NCI-H774 (cell line): ENCODE measurements at places on chromosomes 5 and 9.

DNA sequence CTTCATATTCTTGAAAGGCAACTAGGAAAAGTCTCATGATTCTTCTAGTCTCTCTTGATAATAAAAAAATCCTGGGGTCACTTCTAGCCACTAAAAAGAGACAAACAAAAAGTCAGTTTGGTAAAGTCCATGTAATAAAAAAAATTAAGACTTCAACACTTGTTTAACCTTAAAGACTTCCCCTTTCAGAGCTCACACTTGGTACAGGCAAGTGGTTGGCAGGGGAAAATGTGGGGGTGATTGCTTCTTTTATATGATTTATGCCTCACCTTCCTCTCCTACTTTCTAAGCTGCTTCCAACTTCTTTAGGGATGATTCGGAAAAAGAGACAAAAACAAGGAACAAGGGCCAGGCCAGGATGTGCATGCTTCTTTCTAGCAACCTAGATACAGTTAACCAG is 5.1 kb upstream of the ERCC6L2 start:
- no peak for DNase-seq

GRCh38 chr5:44711901-44712300 is 96.8 kb upstream of the MRPS30 start:
- no peak for DNase-seq

- peak; percentile 13 for DNase-seq
Measured at GRCh38 chr5:67353500-67354450, 157.2 kb upstream of the CD180 start.

- DNase-seq, result no peak
Measured at GRCh38 chr9:15100571-15100970, 190.3 kb upstream of the FREM1 start.

DNA sequence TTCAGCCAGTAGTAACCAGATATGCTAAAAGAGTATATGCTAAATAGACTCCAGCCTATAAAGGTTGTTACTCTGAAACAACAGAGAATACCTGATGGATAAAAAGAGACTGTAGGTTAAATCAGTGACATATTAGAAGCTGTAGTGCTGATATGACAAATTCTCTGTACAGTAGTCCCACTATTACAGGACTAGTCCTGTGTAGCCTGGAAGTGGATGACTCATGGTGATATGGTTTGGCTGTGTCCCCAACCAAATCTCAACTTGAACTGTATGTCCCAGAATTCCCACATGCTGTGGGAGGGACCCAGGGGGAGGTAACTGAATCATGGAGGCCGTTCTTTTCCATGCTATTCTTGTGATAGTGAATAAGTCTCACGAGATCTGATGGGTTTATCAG is 276.2 kb upstream of the POU5F2 start:
- no peak for DNase-seq

DNA sequence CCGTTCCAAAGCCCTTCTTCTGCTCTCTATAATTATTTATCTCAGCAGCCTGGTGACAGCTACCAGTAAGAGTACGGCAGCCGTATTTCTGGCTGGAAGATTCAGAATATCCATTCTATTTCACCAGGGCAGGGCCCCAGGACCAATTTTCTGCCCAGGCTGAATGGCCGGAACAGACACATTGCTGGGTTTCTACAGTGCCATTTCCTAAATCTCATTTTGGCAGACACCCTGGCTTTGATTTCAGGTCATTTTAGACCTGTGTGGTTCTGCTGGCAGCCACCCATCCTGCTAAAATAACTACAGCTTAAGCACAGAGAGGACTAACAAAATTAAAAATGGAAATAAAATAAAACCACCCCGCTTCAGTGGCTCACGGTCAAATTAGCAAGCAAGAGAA is 95.0 kb downstream of the CRB2 start:
- no peak for DNase-seq

GRCh38 chr5:675871-676698 is 17.1 kb downstream of the TPPP start:
- DNase-seq, result no peak

DNA sequence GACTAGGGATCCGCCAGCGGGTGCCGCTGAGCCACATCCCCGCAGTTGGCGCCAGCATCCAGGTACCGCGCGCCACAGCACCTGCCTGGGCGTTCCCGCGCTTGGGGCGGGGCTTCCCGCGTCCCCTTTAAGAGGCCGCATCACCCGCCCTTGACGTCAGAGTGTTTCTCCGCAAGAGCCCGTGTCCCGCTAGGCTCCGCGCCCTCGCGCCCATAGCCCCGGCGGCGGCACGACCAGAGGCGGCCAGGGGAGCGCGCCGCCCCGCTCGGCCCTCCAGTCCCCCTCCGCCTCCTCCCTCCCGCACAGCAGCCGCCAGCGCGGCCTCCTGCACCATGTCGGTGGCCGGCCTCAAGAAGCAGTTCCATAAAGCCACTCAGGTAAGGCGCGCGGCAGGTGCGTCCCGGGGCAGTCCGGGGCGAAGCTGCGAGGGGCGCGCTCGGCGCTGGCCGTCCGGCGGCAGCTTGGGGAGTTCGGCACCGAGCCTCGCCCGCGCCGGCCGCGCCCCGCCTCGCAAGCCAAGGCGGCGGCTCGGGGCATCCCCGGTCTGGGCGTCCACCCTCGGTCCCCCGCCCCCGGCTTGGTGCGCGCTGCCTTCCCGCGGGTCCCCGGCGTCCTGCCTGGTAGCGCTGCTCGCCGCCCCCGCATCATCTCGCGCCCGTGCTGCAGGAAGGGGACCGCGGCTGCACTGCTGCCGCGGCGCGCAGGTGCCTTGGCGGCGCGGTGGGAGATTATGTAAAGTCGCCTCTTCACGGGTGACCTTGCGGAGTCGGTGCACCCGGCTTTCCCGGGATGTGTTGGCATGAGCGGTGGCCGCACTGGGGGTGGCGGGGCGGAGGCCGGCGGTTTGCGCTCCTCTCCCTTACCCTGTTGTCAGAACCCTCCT is at the start of gene SH3GL2:
TSS of gene SH3GL2 (plus strand) at position 156 of the 883 bp plus-strand sequence.
- DNase-seq, result peak; percentile 95

- peak; percentile 85 for DNase-seq
Measured at GRCh38 chr5:157912621-157913325, 53.8 kb upstream of the CLINT1 start.

DNA sequence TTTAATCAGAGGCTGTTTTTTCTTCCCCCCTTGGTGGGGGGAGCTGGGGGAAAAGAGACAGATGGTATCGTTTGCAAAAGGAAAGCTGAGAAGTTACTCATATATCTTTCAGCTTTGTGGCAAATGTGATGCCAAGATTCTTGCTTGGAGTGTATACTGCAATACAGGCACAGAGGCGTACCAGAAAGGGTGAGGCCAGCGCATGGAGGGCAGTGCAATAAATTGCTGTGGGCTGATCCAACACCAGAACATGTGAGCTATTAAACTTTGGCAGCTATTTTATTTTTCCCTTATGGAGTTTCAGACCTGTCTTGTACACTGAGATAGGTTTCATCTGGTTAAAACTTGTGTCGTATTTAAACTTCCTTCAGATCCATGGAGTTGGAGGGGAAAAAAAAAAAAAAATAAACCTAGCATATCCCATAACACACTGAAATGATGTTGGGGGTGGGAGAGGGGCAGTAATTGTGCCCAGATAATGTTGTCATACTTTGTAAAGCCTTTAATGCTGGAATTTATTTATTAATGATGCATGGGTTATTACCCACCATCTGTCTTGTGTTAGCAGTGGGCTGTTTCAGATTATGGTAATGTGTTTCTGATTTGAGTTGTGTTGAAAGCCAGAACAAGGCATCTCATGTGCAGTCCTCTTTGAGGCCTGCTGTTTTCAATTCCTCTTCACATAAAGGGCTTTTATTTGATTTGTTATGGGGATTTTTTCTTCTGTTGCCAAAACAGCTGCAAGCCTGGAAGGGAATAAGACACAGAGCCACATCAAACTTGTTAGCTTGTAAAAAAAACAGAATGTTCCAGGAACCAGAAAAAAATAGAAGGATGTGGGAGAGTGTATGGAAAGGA is 891.3 kb downstream of the TLE1 start:
- DNase-seq, result no peak

- DNase-seq, result no peak
Measured at GRCh38 chr9:96219026-96219899, 82.7 kb downstream of the HSD17B3 start.

DNA sequence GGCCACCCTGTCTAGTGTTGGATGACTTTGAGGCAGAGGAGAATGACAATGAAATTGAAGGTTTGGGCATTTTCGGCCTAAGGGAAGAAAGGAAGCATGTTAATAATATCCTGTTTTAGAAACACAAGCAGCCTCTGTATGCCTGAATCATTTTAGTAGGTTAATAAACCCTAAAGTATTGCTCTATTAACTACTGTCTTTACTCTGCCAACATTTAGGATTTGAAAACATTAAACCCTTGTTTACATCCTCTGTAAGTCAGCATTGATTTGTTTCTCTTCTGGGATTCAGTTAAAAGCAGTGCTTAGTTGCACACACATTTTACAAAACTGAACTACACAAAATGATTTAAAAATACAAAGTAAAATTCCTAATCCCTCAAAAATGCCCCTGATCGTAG is 358.9 kb downstream of the ARRDC3 start:
- no peak for DNase-seq

DNA sequence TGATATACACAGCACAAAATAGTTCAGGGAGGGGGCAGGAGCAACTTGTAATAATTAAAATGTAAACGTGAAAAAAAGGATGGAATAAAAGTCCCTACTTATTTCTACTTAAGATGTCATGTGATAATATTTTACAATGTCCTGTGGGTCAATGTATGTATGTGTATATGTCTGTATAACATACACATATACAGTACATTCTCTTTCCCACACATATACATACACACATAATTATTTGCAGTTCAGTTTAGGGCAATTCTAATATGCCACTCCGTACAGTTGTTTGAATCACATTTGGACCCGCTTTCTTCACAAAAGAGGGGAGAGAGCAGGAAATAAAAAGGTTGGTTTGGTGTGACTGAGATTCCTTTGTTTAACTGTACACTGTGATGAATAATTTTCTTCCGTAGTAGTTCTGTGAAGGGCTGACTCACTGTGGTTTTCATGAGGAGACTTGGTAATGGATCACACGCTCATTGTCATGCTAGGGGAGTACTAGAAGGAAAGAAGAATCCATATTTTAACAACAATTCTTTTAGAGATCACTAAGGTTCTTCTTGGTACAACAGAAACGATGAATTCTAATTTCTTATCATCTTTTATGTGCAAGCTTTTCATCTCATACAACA is 26.2 kb upstream of the ACOT12 start:
- DNase-seq, result no peak

DNA sequence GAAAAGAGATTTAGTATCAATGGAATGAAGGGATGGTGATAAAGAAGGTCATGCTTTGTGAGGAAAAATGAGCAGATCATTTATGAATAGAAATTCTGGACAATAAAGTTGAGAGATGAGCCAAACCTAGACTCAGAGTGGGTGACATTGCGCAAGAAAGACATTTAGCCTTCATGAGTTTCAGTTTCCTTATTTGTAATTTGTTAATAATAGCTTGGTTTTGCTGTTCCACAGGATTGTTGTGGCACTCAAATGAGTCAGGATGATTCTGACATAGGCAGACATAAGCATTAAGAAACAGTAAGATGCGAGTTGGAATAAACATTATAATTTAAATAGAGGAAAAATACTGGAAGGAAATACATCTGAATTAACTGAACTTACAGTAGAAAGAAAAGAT is 34.8 kb downstream of the ITGA2 start:
- no peak for DNase-seq

GRCh38 chr5:134540747-134541733 is 15.6 kb downstream of the JADE2 start:
- no peak for DNase-seq

DNA sequence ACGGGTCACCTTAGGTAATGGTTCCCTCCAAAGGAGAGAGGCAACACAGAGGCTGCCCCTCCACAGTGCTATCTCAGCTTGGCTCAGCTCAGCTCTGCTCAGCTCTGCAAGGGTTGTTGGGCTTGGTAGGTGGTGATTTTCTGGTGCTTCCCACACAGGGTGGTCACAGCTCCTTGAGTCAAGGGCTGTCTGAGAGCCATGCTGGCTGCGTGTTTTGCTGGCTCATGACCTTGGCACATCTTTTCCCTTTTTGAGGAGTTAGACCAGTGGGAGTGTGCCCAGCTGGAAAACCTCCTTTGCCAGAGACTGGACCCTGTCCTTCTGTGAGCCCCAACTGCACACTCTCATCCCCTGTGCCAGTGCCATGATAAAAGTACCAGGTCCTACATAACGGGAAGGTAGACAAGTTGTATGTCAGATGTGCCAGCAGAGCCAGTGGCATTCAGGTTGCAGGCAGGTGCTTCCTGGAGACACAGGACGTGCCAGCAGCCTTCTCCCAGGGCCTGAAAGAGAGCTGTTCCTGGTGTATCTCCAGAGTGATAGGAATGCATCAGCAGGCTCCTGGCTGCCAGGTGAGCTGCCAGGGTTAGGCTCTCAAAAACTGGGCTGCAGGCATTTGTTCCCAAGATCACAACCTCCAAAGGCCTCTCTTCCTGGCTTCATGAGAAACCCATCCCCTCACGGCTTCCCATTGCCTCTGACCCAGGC is 118.6 kb upstream of the CXCL14 start:
- DNase-seq, result no peak

- DNase-seq, result no peak
Measured at GRCh38 chr5:7852988-7853387, 2.1 kb upstream of the CFAP90 start.

- no peak for DNase-seq
Measured at GRCh38 chr9:134289241-134289875, 36.9 kb upstream of the RXRA start.

DNA sequence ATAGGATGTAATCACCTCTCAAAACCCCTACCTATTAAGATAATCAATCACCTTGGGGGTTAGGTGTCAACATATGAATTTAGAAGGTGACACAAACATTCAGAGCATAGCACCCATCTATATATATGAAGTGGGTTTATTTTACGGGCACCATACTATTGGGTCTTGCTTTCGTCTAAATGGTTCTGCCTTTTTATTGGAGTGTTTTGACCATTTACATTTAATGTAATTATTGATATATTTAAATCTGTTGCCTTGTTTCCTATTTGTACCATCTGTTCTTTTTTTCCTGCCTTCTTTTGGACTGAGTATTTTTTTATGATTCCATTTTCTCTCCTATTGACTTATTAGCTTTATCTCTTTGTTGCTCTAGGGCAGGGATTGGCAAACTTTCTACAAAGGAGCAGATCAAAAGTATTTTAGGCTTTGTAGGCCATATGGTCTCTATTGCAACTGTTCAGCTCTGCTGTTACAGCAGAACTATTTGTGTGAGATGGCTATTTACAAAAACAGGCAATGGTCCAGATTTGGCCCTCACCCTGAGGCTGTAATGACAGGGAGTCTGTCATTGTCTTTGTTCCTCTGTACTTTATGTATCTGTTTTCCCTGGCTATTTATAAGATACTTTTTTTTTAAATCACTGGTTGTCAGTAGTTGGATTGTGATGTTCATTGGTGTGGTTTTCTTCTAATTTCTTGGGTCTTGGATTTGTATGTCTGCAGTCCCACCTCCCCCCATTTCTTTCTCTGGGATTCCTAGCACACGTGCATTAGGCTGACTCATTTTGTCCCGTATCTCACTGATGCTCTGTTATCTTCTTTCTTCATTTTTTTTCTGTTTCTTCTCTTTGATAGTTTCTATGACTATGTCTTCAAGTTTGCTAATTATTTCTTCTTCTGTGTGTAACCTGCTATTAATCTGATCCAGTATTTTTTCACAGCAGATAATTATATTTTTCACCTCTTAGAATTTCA is 127.1 kb downstream of the DAB2IP start:
- DNase-seq, result no peak

- no peak for DNase-seq
Measured at GRCh38 chr9:93295031-93295430, 111.1 kb downstream of the WNK2 start.
